ENCODE measurements at places on chromosomes 1 and 21.

DNA sequence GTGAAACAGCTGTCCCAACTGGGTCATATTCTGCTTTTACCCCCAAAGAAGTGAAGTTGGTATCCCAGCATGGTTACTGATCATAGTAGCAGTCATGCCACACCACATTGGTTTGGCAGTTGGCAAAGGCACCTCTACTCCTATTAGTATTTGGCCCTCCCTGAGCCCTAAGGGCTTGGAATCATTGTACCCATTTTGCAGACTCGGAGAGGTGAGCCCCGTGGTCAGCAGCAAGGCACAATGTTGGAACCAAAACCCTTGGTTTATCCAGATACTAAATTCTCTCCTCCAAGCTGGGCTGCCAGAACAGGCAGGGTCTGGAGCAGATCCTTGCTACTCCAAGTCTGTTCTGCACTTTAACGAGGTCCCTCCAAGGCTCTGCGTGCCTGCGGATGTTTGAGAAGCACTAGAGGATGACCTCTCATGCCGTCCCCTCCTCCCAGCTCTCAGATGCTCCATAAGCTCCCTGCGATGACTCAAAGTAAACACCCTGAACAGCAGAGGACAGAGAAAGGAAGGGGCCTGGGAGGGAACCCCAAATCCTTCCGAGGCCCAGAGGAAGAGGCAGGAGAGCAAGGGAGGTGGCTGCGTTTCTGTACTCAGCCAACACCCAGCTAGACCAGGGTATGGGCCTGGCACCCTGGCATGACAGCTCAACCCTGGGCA, 89.3 kb downstream of the PAX7 start:
- no peak overlapping the region for H3K27ac ChIP-seq
- H3K4me3 ChIP-seq = no peak overlapping the region
- no peaks in the 10 kb centered on the region for H3K36me3 ChIP-seq
- no peak for DNase-seq
- no peaks in the 10 kb centered on the region for H3K4me1 ChIP-seq
- H3K27me3 ChIP-seq = peaks cover 54% of the 10 kb centered on the region

- H3K27ac ChIP-seq = no peak overlapping the region
- H3K4me3 ChIP-seq = no peak overlapping the region
- DNase-seq = no peak
Measured at GRCh38 chr21:29697555-29698193, 242.1 kb downstream of the GRIK1 start.

DNA sequence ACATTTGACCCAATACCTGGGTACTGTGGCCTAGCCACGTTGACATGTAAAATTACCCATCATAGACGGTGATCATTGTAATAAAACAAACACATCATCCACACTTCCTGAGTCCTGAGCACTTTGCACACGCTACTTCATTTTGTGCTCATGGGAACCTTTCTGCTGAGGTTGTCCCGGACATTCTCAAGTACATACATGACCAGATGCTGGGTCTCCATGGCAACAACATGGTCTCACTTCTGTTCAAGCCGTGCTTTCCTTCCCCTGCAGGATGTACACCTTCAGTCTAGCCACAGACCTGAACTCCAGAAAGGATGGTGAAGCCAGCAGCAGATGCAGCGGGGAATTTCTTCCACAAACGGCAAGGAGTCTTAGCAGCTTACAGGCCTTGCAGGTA, 22.7 kb downstream of the UBASH3A start:
- peaks cover 94% of the 10 kb centered on the region for H3K36me3 ChIP-seq
- peaks cover 61% of the 10 kb centered on the region for H3K4me1 ChIP-seq
- no peak for DNase-seq

DNA sequence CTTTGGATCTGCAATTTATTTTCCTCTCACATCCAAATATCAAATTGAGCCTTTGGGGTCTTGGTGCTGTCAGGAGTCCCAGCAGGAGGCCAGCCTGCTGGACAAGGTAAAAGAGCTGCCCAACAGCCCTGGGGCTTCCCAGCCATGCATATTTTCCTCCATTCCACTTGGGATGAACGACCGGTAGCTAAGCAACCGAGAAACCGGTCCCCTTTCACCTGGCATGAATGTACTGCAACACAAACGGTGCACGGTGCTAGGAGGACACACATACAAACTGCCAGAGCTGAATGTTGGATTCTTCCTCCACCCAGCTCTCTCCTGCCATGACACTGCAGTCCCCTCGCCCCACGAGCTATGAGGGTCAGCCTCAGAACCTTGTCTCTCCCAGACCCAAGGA, 42.7 kb downstream of the BCAR3 start:
- H3K4me3 ChIP-seq = no peak overlapping the region
- H3K4me1 ChIP-seq = peaks cover 6% of the 10 kb centered on the region
- no peak for DNase-seq
- no peak overlapping the region for H3K27ac ChIP-seq

- H3K27me3 ChIP-seq = peaks cover 6% of the 10 kb centered on the region
- no peak overlapping the region for H3K4me3 ChIP-seq
- H3K4me1 ChIP-seq = no peaks in the 10 kb centered on the region
- no peaks in the 10 kb centered on the region for H3K36me3 ChIP-seq
- H3K27ac ChIP-seq = no peak overlapping the region
Measured at GRCh38 chr1:201612645-201613044, 73.7 kb downstream of the NAV1 start.

DNA sequence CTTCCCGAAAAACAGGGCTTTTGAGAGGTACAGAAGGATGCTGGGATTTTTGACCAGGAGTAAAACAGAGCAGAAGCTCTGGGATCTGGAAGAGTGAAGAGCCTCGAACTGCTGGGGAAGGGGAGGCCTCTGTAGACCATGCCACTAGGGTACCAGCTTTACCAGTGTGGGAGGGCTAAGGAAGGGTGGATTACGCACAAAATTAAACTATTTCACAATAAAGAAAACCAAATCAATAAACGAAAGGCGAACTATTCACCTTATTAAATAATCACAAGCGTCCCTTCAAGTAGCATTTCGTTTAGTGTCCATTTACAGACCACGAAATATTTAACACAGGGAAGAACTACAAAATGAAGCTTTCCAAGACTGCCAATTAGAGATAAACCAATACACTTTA, 723 bp downstream of the CZIB start:
- H3K4me1 ChIP-seq = peaks cover 27% of the 10 kb centered on the region
- no peaks in the 10 kb centered on the region for H3K27me3 ChIP-seq
- peaks cover 16% of the 10 kb centered on the region for H3K36me3 ChIP-seq
- peak overlapping the region; percentile 96 for H3K27ac ChIP-seq
- DNase-seq = no peak

DNA sequence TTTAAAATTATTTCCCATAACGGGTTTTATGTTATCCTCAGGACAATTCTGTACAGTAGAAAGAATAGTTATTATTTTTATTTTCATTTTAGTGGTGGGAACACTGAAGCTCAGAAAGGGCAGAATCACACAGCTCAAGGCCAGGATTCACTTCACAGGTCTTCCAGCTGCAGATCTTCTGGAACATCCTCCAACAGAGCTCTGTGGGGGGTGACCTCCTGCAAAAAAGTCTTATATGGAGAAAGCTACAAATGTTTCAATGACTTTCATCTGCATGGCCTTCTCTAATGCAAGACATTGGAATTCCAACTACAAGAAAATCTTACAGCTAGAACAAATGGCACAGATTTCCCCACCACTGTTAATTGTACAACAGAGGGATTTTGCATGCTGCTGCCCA, 64.2 kb downstream of the SEC16B start:
- DNase-seq = no peak
- no peaks in the 10 kb centered on the region for H3K4me1 ChIP-seq
- no peak overlapping the region for H3K27ac ChIP-seq
- H3K4me3 ChIP-seq = no peak overlapping the region
- H3K27me3 ChIP-seq = no peaks in the 10 kb centered on the region
- no peaks in the 10 kb centered on the region for H3K36me3 ChIP-seq

GRCh38 chr1:236759252-236759859, 35.7 kb upstream of the MTR start:
- peak; percentile 45 for DNase-seq
- H3K27ac ChIP-seq = no peak overlapping the region
- H3K4me1 ChIP-seq = peaks cover 4% of the 10 kb centered on the region
- no peak overlapping the region for H3K4me3 ChIP-seq
- no peaks in the 10 kb centered on the region for H3K36me3 ChIP-seq
- H3K27me3 ChIP-seq = no peaks in the 10 kb centered on the region

GRCh38 chr21:41482301-41482700, 25.7 kb downstream of the TMPRSS2 start:
- no peak for DNase-seq
- H3K27me3 ChIP-seq = peaks cover 27% of the 10 kb centered on the region
- peaks cover 10% of the 10 kb centered on the region for H3K4me1 ChIP-seq
- no peak overlapping the region for H3K4me3 ChIP-seq
- H3K36me3 ChIP-seq = no peaks in the 10 kb centered on the region

- no peak overlapping the region for H3K27ac ChIP-seq
- H3K4me3 ChIP-seq = no peak overlapping the region
- no peaks in the 10 kb centered on the region for H3K36me3 ChIP-seq
- no peaks in the 10 kb centered on the region for H3K4me1 ChIP-seq
- no peaks in the 10 kb centered on the region for H3K27me3 ChIP-seq
- no peak for DNase-seq
Measured at GRCh38 chr1:196305216-196305615, 303.0 kb downstream of the KCNT2 start.

DNA sequence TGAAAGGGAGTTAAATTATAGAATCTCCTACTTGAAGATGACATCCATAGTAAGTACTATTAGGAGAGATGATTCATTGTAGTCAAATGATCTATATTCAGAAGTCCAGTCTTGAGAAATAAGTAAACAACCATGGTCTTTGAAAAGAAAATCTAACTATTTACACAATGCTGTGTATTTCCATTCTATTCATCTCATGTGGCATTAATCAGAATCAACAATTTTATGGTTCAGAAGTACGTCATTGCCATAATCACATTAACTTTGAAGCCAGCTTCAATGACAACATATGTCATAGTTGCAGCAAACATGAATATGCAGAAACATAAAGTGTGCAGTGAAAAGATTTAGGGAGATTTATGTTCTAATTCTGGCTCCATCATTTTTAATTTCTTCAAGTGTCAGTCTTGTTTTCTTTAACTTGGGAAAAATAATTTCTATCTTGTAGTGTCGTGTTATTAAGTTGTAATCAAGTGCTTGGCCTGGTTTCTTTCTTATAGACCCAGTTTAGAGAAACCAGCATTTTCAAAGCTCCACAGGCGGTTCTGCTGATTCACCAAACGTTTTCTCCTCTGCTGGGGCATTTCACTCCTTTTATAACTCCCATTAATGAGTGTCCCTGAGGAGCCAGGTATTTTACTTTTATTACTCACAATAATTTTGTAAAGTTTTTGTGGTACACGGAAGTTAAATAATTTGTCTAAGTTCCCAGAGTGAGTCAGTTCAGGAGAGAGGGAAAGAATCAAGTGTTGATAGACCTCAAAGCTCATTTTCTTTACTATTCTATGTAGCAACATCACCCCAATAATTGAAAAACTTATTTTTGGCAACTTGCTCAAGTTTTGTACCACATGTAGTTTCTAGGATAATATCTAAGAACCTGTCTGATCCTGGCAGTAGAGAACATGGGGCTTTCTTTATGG, 35.9 kb upstream of the PTGS2 start:
- peaks cover 8% of the 10 kb centered on the region for H3K27me3 ChIP-seq
- H3K4me3 ChIP-seq = no peak overlapping the region
- DNase-seq = no peak
- no peaks in the 10 kb centered on the region for H3K4me1 ChIP-seq
- H3K27ac ChIP-seq = no peak overlapping the region
- H3K36me3 ChIP-seq = no peaks in the 10 kb centered on the region

GRCh38 chr1:223772771-223773160, 60.4 kb downstream of the CAPN2 start:
- H3K4me3 ChIP-seq = no peak overlapping the region
- no peak for DNase-seq
- H3K27me3 ChIP-seq = no peaks in the 10 kb centered on the region

DNA sequence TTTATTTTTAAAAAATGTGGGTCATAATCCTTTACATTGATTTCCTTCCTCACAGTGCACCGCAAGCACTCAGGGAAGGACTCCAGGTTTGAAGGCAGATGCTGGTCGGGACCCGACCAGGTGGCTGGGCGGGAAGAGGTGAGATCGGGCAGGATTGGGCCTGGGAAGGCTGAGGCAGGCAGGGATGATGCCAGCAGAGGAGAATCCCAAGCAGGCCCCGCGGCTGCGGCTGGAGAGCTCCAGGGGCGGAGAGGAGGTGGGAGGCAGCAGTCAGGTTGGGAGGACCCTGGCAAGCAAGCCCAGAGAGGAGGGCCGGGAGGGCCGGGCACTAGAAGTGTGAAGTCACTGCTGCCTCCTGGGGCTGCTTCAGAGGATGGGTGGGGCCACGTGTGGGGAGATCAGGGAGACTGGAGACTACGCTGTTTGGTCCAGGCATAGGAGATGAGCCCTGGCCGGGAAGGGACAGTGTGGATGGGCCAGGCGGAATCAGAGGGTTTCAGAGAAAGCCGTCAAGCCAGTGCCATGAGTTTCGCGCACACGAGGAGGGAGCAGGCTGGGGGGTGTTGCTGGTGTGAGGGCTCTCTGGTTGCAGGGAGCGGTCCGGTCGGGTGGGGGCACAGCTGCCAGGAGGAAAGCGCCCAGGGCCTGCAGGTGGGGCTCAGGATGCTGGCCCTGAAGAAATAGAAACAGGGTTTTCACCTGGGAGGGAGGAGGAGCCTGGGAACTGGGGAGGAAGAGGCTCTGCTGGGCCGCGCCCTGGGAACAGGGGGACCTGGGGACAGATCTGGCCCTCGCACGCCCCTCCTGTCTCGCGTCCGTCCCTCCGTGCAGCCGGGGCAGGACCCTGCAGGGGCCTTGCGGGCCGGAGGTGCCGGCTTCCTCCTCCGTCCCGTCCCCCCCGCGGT, 888 bp upstream of the COL18A1 start:
- peaks cover 1% of the 10 kb centered on the region for H3K36me3 ChIP-seq
- no peak for DNase-seq

DNA sequence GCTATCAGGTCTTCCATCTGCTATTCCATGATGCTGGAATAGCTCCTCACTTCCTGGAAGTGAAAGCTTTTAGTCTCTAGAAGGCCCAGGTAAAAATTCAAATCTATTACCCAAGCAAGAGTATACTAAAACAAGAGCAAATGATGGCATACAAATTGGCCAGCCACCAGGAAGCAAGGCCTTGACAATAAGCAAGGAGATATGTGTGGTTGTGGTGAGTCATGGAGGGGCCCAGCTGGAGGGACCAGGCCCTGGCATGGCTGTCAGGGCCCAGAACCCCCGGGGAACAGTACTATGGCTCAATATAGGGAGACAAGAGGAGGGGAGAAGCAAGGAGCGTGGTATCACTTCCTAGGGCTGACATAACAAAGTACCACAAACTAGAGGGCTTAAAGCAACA, 358.7 kb downstream of the RRAGC start:
- no peak overlapping the region for H3K27ac ChIP-seq
- no peaks in the 10 kb centered on the region for H3K36me3 ChIP-seq
- no peak overlapping the region for H3K4me3 ChIP-seq
- peaks cover 10% of the 10 kb centered on the region for H3K4me1 ChIP-seq
